ENCODE measurements at places on chromosomes 16 and 17.

DNA sequence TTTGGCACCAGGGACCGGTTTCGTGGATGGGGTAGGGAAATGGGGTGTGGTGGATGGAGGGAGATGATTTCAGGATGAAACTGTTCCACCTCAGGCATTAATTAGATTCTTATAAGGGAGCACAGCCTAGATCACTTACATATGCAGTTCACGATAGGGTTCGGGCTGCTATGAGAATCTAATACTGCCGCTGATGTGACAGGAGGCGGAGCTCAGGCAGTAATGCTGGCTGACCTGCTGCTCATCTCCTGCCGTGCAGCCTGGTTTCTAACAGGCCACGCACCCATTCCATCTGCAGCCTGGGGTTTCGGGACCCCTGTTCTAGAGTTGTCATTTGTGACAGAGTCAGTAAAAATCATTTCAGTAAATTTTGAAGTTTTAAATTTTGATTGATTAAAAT is 99.7 kb downstream of the CHD9 start:
- no peak for DNase-seq

- no peak for DNase-seq
Measured at GRCh38 chr16:12542818-12543699, 260.6 kb downstream of the CPPED1 start.

GRCh38 chr17:77127735-77128361 is 12.9 kb upstream of the SEC14L1 start:
- DNase-seq = peak; percentile 88

GRCh38 chr16:21613361-21613760 is 14.0 kb downstream of the METTL9 start:
- no peak for DNase-seq

GRCh38 chr17:2222301-2222700 is 81.3 kb downstream of the SMG6 start:
- DNase-seq = no peak

DNA sequence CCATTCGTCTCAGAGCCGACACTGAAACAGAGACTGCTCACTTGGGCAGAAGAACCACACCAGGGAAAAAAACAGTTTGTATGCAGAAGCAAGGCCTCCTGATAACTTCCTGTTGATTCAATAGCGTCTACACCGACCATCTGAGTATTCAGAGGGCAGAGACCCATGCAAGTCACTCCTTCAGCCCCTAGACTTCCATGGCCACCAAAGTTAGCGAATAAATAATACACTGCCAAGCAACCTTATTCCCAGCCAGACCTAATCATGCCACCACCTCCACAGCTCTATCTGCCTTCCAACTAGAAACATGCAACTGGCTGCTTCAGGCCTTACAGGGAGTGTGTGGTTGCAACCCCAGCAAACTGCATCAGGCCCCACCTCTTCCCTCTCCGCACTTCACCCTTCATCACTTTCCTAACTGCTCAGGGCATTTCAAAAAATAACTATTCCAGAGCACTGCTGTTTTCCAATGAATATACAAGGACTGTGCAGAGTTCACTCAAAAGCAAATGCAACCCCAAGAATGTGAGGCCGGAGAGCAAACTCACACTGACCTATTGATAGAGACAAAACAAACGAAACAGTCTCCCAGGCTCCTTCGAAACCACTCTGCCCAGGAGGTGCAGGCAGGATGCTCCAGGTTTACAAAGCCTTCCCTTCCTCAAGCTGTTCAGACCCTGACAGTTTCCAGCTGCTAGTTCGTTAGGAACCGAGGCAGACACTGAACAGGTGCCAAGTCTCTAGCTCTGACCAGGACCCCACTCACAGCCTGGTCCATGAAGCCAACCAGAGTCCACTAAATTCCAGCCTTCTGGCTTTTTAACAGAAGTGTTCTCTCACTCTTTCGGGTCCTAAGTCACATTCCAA is 3.6 kb downstream of the USP7 start:
- DNase-seq = peak; percentile 63

GRCh38 chr17:50177476-50177875 is 11.7 kb downstream of the SGCA start:
- no peak for DNase-seq

- no peak for DNase-seq
Measured at GRCh38 chr16:27226976-27227705, 23.8 kb downstream of the KDM8 start.

DNA sequence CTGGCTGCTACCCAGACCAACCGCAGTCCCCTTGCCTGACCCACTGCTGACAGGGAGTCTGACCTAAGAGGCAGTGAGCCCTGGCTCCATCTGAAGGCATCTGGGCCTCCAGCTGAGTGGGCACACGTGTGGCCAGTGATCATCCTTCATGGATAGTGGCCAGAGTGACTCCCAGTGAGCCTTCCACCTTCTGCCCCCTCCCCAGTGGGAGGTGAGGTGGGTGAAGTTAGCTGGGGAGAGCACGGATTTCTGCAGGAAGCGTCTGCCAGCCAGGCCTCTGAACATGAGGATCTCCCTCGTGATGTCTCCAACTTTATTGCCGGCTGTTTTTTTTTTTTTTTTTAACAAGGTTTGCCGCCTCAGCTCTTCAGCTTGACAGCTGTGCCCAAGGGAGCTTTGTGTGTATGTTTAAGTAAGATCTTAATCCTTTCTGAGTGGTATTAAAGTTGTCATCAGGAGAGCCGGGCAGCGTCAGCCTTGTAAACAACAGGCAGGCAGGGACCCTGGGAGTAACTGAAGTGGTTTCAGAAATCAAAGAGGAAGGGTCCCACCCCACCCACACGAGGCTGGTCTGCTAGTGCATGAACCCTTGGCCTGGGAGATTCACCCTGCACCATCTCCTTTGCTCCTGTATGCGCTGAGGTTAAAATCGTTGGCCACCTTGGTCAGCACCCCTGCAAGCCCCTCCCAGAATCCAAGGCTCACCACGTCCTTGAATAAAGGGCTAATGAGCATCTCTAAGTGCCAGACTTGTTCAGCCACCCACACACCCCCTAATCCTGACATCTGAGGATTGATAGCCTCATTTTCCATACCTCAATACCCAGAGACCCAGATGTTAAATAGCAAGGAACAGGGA is 33.3 kb downstream of the RHBDL3 start:
- DNase-seq = no peak

DNA sequence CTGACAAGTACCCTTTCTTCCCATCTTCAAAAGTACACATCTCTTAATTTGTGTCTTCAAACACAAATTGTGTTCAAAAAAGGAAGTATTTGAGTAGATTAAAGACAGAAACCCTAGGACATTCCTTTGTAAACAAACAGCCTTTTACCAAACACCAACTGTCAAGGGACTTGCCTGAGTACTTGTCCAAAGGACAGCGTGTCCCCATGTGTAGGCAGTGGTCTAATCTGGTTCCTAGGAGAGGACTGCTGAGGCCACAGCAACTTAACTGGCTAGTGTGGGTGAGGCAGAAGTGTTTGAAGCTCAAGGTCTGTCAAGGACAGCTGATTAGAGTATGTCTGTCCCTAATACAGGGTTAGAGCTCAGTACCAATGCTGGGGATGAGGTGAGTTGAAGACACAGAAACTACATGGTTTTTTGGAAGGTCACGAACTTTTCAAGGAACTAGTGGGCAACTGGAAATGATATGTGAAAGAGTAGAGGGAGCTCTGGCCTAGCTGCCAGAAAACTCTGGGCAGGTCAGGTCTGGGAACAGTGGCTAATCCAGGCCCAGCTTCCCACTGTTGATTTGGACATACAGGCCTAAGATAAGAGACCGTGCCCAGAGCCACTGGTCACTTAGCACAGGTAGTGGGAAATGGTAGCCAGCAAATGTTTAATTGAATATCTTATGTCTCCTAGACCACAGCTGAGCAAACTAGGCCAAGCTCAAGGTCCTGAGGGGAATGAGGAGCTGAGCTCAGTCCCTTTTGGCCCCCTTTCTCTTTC is 10.1 kb downstream of the HMOX2 start:
- no peak for DNase-seq

DNA sequence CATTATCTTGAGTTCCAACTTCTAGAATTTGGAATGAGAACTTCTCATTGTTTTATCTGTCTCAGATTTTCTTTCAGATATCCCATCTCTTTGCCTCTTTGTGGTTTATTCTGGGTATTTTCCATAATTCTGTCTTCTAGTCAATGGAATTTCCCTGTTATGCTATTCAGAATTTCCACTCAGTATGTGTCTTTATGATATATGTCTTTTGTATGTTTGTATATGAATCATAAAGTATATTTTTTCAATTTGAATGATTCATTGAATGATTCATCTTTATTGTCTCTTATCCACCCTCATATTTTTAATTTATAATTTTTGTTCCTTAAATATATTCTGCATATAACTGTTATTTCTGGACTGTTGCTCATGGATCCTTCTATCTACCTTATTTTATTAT is 729.7 kb upstream of the GOT2 start:
- DNase-seq = no peak

All from RPMI8226 (cell line).